Stimulated activated naive CD8-positive, alpha-beta T cell treated with anti-CD3 and anti-CD28 coated beads, Interleukin-15, Interleukin-2, amounts not matched to agents 100 U/mL and 50 U/mL, for 24 hours (primary cell): ENCODE measurements at places on chromosomes 6 and 20.

DNA sequence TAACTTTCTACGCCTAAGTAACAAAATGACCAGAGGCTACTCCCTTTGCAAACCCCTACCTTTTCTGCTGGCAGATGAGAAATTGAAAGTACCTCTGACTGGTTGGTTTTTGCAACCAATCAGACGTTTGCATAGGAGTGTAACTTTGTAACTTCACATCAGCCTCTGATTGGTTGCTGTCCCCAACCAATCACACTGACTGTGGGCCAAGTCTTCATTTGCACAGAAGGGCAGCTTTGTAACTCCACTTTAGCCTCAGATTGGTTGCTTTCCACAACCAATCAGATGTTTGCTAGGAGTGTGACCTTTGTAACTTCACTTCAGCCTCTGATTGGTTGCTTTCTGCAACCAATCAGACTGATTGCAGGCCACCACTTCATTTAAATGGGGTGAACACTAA lies 89.1 kb downstream of the ME1 start:
- DNase-seq: no peak

- DNase-seq: no peak
Measured at GRCh38 chr20:24566656-24567055, 97.2 kb downstream of the SYNDIG1 start.

- DNase-seq: no peak
Measured at GRCh38 chr6:163780994-163781393, 366.5 kb downstream of the QKI start.

DNA sequence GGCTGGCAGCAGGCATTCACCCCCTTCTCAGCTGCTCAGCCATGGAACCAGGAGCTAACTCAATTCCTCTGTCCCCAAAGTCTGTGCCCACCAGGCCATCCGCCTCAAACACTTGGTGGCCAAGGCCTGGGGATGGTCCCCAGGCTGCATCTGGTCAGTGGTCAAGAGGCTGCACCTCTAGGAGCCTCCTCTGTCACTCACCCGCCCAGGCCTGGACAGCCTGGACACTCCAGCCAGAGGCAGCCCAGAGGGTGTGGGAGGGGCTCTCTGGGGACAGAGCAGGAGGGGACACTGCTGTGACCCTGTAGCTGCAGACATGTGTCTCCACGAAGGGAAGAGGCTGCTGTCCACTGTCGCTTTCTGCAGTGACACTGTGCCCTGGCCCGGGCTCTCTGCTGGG lies 416.6 kb upstream of the SULF2 start:
- no peak for DNase-seq

DNA sequence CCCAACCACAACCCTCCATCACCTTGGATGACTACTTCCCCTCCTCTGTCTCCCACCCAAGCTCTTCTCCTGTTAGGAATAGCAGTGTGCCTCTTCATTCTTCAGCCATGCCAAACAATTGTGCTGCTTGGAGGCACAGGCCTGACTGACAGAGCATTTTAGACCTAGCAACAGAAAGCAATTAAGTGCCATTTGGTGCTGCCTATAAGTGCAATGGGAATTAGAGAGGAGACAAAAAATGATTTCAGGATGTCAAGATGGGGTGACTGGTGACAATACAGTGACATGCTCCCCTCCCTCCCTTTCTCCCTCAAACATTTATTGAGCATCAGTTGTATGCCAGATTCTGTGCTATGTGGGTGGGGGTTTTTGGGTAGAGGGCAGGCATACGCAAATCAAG lies 322.6 kb upstream of the MOCS1 start:
- DNase-seq: no peak

- no peak for DNase-seq
Measured at GRCh38 chr6:48032151-48032550, 78.8 kb downstream of the PTCHD4 start.

DNA sequence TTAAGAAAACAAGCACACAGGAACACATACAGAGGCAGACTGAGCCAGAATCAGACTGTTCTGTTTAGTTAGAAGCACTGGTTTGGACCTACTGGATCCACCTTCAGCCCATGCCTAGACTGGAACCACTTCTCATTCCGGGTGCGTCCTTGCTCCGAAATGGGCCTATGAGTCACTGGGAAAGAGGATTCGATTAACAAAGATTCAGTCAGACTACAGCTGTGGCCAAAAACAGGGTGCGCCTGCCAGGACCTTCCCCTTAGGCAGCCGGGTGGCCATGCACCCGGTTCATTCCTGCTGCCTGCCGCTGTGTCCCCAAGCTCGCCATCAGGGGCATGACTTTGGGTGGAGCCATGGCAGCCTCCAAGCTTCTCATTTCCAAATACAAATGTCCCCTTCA lies 14.5 kb upstream of the KCNK5 start:
- no peak for DNase-seq

DNA sequence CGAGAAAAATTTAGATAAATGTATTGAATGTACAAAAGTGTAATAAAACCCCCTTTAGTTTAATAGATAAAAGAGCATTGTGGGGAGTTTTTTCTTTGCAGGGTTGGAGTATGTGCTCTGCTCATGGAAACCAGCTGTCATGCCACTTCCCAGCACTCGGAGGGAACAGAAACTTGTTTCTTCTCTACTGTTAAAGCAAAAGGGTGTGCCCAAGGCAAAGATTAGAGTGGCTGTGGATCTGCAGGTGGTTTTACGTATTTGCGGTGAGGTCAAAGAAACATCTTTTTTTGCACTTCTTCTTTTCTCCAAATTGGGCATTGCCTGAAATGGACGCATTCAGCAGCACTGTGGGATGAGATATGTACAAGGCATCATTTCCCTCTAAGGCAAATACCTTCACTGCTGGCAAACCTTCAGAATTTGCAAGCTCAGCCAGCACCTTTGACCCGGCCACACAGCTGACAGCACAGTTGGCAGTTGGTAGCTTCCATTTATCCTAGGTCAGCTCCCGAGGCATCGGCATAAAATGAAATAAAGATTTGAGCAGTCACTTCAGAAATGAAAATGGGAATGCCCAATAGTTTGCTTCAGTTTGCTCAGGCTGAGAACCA lies 178.4 kb upstream of the EYA4 start:
- DNase-seq: no peak
